ENCODE measurements at places on chromosomes 11 and 22.

- no peak for DNase-seq
These were observed 11.1 kb upstream of the RFPL1 start for GRCh38 chr22:29427176-29427760.

- DNase-seq, result no peak
These were observed 3.0 kb downstream of the RHOD start for GRCh38 chr11:67059671-67060070.

GRCh38 chr22:50087646-50088045 lies 2.2 kb upstream of the MOV10L1 start:
- DNase-seq, result no peak

GRCh38 chr11:13831696-13832095 lies 130.8 kb upstream of the SPON1 start:
- peak; percentile 24 for DNase-seq

DNA sequence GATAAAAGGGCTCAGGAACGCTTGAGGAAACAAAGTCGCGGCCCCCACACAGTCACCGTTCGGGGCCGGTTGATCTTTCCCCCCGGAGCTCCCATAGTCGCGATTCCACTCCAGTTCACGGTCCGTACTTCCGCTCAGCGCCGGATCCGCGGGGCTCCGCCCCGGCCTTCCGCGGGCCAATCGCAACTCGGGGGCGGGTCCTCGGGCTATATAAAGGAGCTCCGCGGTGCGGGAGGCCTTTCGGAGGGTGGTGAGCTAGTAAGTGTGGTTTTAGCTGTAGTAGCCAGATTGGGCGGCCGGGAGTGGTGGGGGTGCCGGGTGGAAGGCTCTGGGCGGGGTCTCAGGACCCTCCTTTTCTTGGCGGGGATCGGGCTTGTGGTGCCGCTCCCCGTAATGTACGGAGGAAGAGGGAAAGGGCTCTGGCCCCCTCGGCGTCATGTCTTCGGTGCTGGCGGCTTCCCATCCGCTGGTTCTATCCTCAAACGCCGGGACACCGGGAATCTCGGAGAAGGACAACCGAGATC lies at the start of the genes C11orf98 and CSKMT:
Gene C11orf98, minus strand, starts transcription at position 136 of the 524 bp plus-strand sequence. Its CDS starts 41 bp downstream, at position 95.
Gene CSKMT, plus strand, starts transcription at position 238 of the 524 bp plus-strand sequence. CDS start 568 bp downstream, outside the sequence.
- DNase-seq, result peak; percentile 75

GRCh38 chr22:45131749-45132148 lies 32.0 kb upstream of the NUP50 start:
- DNase-seq, result no peak

DNA sequence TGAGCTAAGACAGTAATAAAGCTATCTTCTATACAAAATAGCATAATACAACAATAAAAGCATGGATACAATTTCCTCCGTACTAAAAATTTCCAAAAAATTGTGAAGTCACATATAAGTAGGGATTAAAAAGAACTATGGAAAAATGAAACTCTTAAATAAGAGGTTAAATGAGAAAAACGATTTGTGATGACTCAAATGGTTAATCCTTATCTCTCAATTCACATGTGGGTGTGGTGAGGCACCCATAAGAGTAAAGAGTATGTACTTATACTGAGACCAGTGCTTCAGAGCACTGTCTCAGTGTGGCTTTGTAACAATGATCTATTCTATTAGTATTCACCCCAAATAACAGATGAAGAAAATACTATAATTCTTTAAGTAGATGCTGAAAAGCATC lies 25.0 kb upstream of the CCDC34 start:
- DNase-seq, result no peak

GRCh38 chr11:119361056-119361787 lies 14.7 kb upstream of the MFRP start:
- DNase-seq, result no peak

DNA sequence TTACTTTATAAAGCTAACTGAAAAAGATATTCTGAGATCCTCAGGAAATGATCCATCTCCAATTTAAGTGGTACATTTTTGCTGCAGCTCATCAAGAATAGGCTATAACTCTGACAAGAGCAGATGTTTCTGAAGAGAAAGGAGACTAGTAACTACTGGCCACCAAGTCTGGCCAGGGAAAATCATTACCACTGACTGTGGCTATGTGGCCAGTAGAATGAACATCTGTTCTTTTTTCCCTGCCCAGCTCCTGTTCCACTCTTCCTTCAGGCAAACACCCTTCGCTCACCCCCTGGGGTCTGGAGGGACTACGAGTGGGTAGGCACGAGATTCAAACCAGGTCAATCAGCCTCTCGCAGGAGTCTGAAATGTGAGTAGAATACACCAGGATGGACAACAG lies 23.9 kb downstream of the TMEM123 start:
- DNase-seq, result no peak

DNA sequence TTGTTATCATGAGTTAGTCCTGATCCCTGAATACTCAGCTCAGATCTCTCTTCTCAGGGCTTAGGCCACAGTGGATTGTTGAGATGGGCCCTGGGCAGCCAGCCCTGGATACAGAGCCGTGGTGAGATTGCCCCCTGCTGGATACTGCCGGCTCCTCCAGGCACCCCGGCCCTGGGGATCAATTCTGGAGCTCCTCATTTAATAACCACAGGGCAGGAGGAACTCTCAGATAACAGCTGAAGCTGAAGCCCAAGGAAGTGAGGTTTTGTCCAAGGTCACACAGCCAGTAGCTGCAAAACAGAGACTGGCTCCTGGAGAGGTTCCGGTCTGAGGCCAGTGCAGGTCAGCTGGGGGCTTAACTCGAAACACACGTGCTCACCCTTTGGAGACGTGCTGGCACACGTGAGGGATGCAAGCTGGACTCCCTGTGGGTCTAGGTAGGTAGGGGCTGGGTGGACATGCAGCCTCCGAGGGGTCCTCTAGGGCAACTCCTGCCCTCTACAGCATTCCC lies 16.0 kb downstream of the USH1C start:
- DNase-seq, result peak; percentile 48

- no peak for DNase-seq
These were observed 714.7 kb downstream of the BRD1 start for GRCh38 chr22:49112661-49113626.

GRCh38 chr11:130449310-130449990 lies 1.0 kb downstream of the ADAMTS15 start:
- DNase-seq, result no peak

- no peak for DNase-seq
These were observed 176.0 kb downstream of the METTL15 start for GRCh38 chr11:28284196-28284595.

GRCh38 chr22:43128928-43129424 lies 14.2 kb downstream of the MCAT start:
- DNase-seq, result peak; percentile 9

- no peak for DNase-seq
These were observed 162.5 kb downstream of the CEP164 start for GRCh38 chr11:117489999-117490679.
